NCI-H1436 (cell line): ENCODE measurements at places on chromosomes 4 and X.

- DNase-seq = peak; percentile 17
These were observed 17.5 kb downstream of the PALLD start for GRCh38 chr4:168514249-168514852.

- DNase-seq = no peak
These were observed 53.9 kb downstream of the FAT4 start for GRCh38 chr4:125368671-125369081.

- DNase-seq = no peak
These were observed 75.9 kb downstream of the PAQR3 start for GRCh38 chr4:78863254-78863869.

DNA sequence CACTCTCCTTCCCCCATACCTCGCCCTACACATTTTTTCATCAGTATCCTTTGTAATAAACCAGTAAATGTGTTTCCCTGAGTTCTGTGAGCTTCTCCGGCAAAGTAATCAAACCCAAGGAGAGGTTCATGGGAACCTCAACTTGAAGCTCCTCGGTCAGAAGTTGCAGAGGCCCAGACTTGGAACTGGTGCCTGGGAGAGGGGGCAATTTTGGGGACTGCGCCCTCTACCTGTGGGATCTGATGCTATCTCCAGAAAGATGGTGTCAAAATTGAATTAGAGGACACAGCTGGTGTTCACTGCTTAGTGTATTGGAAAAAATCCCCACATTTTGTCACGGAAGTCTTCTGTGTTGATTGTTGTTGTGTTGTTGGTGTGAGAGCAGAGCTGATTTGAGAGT, 70.6 kb downstream of the ATP11C start:
- DNase-seq = no peak

GRCh38 chr4:110710070-110710469, 87.2 kb upstream of the PITX2 start:
- no peak for DNase-seq

GRCh38 chrX:49761481-49761880, 65.7 kb upstream of the PAGE1 start:
- DNase-seq = no peak

- no peak for DNase-seq
These were observed 106.4 kb upstream of the SCOC start for GRCh38 chr4:140266958-140267568.

DNA sequence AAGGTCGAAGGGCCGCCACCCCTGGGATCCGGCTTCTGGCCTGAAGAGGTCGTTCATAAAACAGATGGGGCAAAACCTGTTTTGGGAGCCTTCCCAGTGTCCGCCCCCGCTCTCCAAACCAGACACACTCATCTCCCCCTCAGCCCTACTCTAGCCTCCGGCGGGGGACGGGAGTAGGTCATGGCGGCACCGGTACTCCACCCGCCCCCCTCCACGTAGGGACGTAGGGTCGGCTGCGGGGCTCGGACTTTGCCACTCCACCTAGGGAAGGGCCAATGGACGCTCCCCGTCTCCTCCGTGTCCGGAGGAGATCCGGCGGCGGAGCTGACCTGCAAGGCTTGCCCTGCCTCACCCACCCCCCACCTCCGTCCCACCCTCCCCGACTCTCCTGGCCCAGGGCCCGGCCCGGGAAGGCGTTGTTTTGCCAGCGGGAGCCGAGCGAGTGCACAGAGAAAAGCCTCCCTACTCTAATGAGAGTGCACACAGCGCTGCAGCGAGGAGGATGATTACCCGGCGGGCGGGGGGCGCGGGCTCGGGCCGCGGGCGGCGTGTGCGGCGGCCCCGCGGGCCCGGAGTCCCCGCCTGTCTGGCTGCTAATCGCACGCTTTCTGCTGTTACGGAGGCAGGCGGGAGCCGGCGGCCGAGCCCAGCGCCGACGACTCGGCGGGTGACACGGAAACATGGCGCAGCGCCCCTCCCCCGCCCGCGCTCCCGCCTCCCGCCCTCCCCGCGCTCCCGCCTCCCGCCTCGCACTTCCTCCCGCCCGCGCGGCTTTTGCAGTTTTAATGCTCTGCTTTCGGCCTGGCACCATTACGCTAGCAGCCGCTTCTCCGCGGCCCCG, 8.3 kb upstream of the BCOR start:
- DNase-seq = peak; percentile 69

GRCh38 chrX:136157187-136157586, 9.9 kb downstream of the FHL1 start:
- no peak for DNase-seq
